ENCODE measurements at places on chromosomes 6 and 20.

- no peak for DNase-seq
Observed at GRCh38 chr20:24134284-24134683, 145.7 kb upstream of the GGTLC1 start.

GRCh38 chr20:6623989-6624388, 143.5 kb upstream of the BMP2 start:
- no peak for DNase-seq

GRCh38 chr6:72817208-72817607, 195.3 kb downstream of the KCNQ5 start:
- no peak for DNase-seq

DNA sequence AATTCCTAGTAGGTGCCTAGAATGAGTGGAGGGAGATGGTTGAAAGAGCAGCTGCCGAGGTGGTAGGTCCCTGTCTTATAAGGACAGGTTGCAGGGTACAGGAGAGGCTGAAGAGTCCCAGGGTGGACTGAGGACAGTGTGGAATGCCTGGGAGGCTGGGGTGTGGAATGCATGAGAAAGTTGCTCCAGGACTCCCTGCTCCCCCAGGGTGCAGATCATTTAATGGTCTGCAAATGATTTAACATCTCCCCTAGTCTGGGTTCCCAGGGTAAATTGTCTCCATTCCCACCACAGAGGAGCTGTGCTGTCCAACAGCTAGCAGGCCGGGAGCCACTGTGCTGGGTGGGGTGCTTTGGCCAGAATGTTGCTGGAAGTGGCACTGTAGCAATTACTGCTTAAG, 76.0 kb downstream of the CD83 start:
- DNase-seq, result no peak

- DNase-seq, result no peak
Observed at GRCh38 chr20:46826343-46826984, 68.2 kb upstream of the EYA2 start.

Measured in skeletal muscle cell (primary cell).